ENCODE measurements at places on chromosomes 16 and 17.

- DNase-seq, result no peak
These were observed 126.9 kb downstream of the SPACA3 start for GRCh38 chr17:33118391-33119075.

DNA sequence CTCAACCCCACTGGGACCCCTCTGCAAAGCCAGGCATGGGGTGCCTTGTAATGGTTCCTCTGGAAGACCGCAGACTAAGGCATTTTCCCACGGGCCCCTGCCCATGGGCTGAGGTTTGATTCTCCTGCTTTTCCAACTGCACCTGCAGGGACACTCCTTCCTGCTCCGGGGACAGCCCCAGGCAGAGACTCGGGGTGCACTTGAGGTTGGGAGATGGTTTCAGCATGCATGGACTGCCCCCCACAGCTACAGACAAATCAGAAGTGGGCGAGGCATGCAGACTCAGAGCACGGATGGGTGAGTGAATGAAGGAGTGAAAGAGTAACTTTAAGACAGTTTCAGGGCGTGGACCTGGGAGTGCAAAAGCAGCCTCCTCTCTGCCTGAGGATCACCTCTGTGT, 87.9 kb upstream of the RPL38 start:
- no peak for DNase-seq

GRCh38 chr17:67708378-67708777, 9.4 kb upstream of the NOL11 start:
- DNase-seq, result no peak

GRCh38 chr17:44323359-44324091, 1.1 kb downstream of the SLC25A39 start:
- DNase-seq, result peak; percentile 20

- no peak for DNase-seq
These were observed 22.9 kb downstream of the ABR start for GRCh38 chr17:1156864-1157263.

GRCh38 chr17:8117980-8118768, at the start of gene ALOXE3:
ALOXE3 (minus strand) TSS chr17:8118514; CDS start chr17:8117990, 524 bp downstream.
- peak; percentile 45 for DNase-seq

All from right hindlimb (tissue), 1 donor.